SJSA1 (cell line): ENCODE measurements at places on chromosomes 3 and 15. TPM values are rescaled to one million over a fixed set of nuclear protein-coding genes. Genes with fewer than 3 reads are reported as not detected.
A peak's percentile ranks its signal among the peaks of the same experiment; 100 is the strongest.

ARGFX gene
- total RNA-seq = not detected in 2 replicates

CDHR4 gene
- not detected in 2 replicates for total RNA-seq

- no peaks in the 10 kb centered on the region for H3K27me3 ChIP-seq
- H3K27ac ChIP-seq = no peak overlapping the region
- H3K36me3 ChIP-seq = no peaks in the 10 kb centered on the region
- no peak for DNase-seq
These were observed 80.9 kb upstream of the RASGRF1 start for GRCh38 chr15:79171320-79172031.

CCR1 gene
- total RNA-seq = 0.87 and 1.3 TPM in 2 replicates

DNA sequence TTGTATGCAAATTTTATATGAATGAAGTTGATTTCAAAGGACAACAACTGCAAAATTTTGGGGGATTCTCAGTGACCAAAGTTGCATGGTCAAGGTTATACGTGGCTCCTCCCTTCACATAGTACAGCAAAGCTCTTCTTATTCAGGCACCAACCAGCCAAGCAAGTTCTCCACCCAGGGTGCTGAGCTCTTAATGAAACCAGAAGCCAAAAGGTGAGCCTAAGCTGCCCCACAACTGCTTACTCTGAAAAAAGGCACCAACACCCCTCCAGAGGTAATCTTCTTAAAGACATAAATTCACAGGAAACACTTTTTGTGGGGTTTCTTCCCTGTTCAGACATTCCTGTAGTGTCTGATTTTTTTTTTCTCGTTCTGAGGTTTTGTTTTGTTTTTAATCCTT is 106.1 kb upstream of the GMNC start:
- no peaks in the 10 kb centered on the region for H3K27me3 ChIP-seq
- no peak overlapping the region for H3K27ac ChIP-seq
- H3K36me3 ChIP-seq = no peaks in the 10 kb centered on the region

GRCh38 chr15:69760890-69761568 is 308.4 kb downstream of the RPLP1 start:
- no peak overlapping the region for H3K4me3 ChIP-seq
- no peaks in the 10 kb centered on the region for H3K27me3 ChIP-seq
- H3K36me3 ChIP-seq = no peaks in the 10 kb centered on the region
- H3K27ac ChIP-seq = peak overlapping the region; percentile 90

ARHGEF26 gene
- 12.0 and 14.9 TPM in 2 replicates for total RNA-seq

COL8A1 gene
- total RNA-seq = 42.2 and 54.8 TPM in 2 replicates

NDN gene
- total RNA-seq = 41.2 and 41.5 TPM in 2 replicates

DNA sequence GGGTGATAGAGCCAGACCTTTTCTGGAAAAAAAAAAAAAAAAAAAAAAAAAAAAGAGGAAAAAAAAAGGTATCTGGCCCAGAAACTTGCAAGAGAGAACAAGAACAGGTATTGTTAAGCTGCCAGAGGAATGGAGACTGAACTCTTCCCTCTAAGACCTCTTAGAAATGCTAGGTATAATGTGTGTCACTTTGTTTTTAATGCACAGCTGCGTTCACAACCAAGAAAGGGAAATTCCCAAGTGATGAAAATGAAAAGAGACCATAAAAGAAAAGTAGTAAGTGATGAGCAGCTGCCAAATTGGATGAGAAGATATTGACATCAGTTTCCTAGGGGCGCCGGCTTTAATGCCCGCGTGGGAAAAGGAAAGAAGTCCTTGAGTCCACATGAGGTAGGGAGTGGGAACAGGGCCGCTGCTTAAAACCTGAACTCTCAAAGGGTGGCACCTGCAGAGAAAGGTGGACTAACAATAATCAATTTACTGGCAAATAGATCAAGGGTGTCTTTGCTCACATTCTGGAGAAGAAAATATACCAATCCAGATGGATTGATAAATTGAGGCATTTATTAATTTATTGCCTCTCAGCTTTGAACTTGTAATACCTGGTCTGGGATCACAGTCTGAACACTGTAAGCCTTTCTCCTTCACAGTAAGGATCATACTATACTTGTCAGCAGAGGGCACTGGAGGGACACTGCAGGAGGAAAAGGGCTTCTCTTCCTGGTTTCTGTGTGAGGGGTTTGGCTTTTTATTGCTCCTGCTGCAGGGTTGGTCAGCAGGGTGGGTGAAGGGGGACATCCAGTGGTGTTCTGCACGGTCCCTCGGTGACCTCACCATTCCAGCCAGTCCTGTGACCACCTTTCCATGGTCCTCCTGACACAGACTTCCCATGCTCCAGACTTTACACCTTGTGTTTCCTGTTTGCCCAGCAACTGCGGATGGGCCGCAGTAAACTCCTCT is 131.6 kb downstream of the AQP9 start:
- peak; percentile 53 for DNase-seq
- no peak overlapping the region for H3K27ac ChIP-seq
- H3K4me3 ChIP-seq = no peak overlapping the region
- H3K4me1 ChIP-seq = peaks cover 4% of the 10 kb centered on the region; the same call in 1 of the 2 replicates
- H3K27me3 ChIP-seq = no peaks in the 10 kb centered on the region

ASB14 gene
- not detected in 2 replicates for total RNA-seq

GRCh38 chr15:28955993-28956421 is 70.2 kb downstream of the APBA2 start:
- H3K27ac ChIP-seq = peak overlapping the region; percentile 54
- no peak overlapping the region for H3K4me3 ChIP-seq
- peak; percentile 74 for DNase-seq
- peaks cover 33% of the 10 kb centered on the region for H3K4me1 ChIP-seq

DVL3 gene
- 32.2 and 33.6 TPM in 2 replicates for total RNA-seq

- no peak overlapping the region for H3K4me3 ChIP-seq
- H3K27ac ChIP-seq = no peak overlapping the region
- DNase-seq = no peak
- H3K4me1 ChIP-seq = no peaks in the 10 kb centered on the region
- no peaks in the 10 kb centered on the region for H3K36me3 ChIP-seq
These were observed 21.3 kb downstream of the LSAMP start for GRCh38 chr3:116423945-116424344.

GOLGA6L9 gene
- total RNA-seq = 1.1 and 1.6 TPM in 2 replicates

DNA sequence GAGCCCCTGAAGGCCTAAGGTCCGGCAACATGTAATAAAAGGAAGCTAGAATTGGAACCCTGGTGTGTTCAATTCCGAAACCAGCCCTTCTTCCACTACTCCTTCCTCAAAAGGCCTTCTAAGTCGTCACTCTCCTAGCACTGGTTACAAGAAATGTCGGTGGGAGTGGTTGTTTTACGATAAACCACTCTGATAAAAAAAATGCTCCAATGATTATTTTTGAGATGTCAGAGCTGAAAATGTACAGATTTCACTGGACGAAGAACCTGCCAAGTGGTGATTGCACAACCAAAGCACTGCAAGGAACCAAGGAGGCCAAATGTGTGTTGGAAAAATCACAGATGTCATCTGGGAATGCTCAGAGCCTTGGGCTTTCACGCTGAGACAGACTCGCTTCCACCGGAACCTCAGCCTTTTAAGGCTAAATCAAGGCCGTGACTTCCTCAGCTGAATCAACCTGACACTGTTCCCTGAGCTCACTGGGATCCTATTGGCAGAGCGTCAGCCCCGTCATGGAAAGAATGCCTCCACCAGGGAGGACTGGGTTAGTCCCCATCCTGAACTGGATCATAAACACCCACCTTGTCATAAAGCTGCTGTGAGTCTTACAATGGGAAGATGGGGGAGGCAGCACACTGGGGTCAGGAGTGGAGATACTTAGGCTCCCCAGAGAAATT is 108.1 kb upstream of the THBS1 start:
- DNase-seq = no peak
- H3K27ac ChIP-seq = no peak overlapping the region
- H3K36me3 ChIP-seq = no peaks in the 10 kb centered on the region
- H3K27me3 ChIP-seq = no peaks in the 10 kb centered on the region

TPRG1 gene
- 0.11 and 0.50 TPM in 2 replicates for total RNA-seq

DNA sequence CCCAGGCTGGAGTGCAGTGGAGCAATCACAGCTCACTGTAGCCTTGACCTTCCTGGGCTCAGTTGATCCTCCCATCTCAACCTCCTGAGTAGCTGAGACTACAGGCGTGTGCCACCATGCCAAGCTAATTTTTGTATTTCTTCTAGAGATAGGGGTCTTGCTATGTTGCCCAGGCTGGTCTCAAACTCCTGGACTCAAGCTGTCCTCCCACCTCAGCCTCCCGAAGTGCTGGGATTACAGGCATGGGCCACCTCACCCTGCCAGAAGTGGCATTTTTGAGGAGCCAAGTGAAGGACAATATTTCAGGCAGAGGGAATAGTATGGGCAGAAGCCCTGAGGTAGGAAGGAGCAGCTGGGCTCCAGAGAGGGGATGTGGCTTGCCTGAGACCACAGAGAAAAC is 4.7 kb downstream of the ANKDD1A start:
- no peak overlapping the region for H3K4me3 ChIP-seq
- no peaks in the 10 kb centered on the region for H3K36me3 ChIP-seq
- H3K27me3 ChIP-seq = no peaks in the 10 kb centered on the region
- no peak for DNase-seq
- peaks cover 11% of the 10 kb centered on the region for H3K4me1 ChIP-seq

TPM1 gene
- total RNA-seq = 1,245 and 1,667 TPM in 2 replicates

GRCh38 chr15:35325374-35325941 is 220.5 kb downstream of the DPH6 start:
- no peak overlapping the region for H3K27ac ChIP-seq
- no peaks in the 10 kb centered on the region for H3K36me3 ChIP-seq
- DNase-seq = no peak
- H3K4me3 ChIP-seq = no peak overlapping the region
- H3K27me3 ChIP-seq = no peaks in the 10 kb centered on the region
- H3K4me1 ChIP-seq = no peaks in the 10 kb centered on the region

DNA sequence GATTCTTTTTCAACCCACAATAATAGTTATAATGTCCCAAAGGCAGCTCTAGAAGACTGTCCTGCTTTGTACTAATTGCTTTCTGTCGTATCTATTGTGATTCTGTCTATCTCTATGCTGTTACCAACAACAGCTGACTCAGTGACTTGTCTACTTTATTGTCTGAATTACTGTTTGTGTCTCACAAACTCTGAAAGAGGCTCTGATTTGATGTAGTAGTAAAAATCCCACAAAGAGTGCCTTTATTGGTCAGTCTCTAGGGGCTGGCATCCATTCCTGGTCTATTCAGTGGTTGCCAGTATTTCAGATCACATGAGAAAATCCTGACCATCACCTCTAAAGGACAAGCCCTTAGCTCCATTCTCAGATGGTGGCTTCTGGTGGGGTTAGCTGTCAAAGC is 254.2 kb downstream of the NSUN3 start:
- DNase-seq = no peak
- H3K4me1 ChIP-seq = no peaks in the 10 kb centered on the region
- H3K27ac ChIP-seq = no peak overlapping the region
- no peaks in the 10 kb centered on the region for H3K27me3 ChIP-seq
- no peaks in the 10 kb centered on the region for H3K36me3 ChIP-seq

DNA sequence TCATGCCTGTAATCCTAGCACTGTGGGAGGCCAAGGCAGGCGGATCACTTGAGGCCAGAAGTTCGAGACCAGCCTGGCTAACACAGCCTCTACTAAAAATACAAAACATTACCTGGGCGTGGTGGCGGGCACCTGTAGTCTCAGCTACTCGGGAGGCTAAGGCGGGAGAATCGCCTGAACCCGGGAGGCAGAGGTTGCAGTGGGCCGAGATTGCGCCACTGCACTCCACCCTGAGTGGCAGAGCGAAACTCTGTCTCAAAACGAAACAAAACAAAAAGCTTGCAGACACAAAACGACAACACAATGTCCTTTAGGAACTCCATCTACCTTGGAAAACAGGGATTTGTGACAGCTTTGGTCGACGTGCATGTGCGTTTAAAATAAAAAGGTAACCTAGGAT is 716 bp upstream of the KLHL24 start:
- H3K4me3 ChIP-seq = no peak overlapping the region
- no peak for DNase-seq
- no peaks in the 10 kb centered on the region for H3K27me3 ChIP-seq

DNA sequence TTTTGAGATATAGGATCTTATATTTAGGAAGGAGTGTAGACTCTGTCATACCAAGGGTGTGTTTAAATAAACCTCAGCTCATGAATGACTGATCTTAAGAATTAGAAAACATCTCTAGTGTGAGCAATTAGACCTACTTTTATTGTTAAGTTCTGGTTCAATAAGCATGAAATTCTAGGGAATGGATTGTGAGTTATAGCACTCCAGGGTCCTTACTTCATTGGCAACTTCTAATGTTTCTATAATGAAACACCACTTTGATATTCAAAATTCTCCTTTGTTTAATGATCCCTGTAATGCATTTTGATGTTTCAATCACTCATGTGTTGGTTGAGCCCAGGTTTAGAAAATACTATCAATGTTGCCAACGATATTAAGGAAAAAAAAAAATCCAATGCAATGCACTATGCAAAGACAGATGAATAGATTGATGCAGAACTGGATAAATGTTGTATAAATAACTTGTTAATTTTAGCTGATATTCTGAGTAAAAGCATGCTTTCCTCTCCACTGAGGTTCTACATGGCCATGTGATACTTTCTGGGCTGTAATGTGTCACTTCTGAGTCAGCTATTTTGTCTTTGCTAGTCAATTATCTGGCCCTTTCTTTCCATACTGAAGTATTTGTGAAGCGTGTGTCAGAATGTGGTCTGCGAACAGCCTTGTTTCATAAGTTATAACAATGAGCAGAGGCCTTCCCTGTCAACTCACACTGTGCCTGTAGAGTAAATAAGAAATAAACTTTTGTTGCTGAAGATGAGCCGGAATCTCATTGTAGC is 1035.9 kb downstream of the PLOD2 start:
- H3K4me1 ChIP-seq = no peaks in the 10 kb centered on the region
- no peak for DNase-seq
- H3K36me3 ChIP-seq = no peaks in the 10 kb centered on the region
- no peak overlapping the region for H3K27ac ChIP-seq

GRCh38 chr3:195907934-195908693 is at the start of gene TNK2:
Gene TNK2 (minus strand): TSS chr3:195908551. CDS start chr3:195888588, 19,963 bp downstream.
- H3K4me3 ChIP-seq = peak within 1 kb of the TSS; percentile 43
- H3K4me1 ChIP-seq = peaks cover 19% of the 10 kb centered on the region
- no peak for DNase-seq
- no peaks in the 10 kb centered on the region for H3K36me3 ChIP-seq

GRCh38 chr3:48655606-48656005 is 7.1 kb downstream of the CELSR3 start:
- H3K27ac ChIP-seq = no peak overlapping the region
- peaks cover 6% of the 10 kb centered on the region for H3K4me1 ChIP-seq
- no peaks in the 10 kb centered on the region for H3K36me3 ChIP-seq
- H3K27me3 ChIP-seq = no peaks in the 10 kb centered on the region
- no peak overlapping the region for H3K4me3 ChIP-seq

- no peaks in the 10 kb centered on the region for H3K27me3 ChIP-seq
- H3K27ac ChIP-seq = no peak overlapping the region
- H3K36me3 ChIP-seq = peaks cover 8% of the 10 kb centered on the region
These were observed 95.0 kb downstream of the C3orf70 start for GRCh38 chr3:185057829-185058228.

DNA sequence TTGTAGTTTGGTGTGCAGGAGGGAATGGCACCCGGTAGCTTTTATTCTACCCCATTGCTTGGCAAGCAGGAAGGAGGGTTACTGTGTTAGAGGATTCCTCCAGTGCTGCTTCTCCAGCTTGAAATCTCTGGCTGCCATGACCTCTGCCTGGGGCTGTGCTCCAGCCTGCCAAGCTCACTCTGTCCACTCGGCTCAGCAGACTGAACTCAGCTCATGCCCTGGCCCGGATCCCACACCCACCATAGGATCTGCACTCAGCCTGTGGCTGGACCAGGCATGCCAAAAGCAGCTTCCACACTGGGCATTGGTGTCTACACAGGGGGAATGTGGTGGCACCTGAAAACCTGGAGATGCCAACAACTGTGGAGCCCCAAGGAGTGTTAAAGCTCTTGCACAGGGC is 26.3 kb downstream of the CLDN16 start:
- no peaks in the 10 kb centered on the region for H3K27me3 ChIP-seq
- H3K4me1 ChIP-seq = no peaks in the 10 kb centered on the region
- no peak overlapping the region for H3K27ac ChIP-seq
- DNase-seq = no peak
